ENCODE measurements at places on chromosomes 5 and 9. TPM values are rescaled to one million over a fixed set of nuclear protein-coding genes. Genes with fewer than 3 reads are reported as not detected.

LRRC8A gene
- 16.2 TPM for total RNA-seq

GRCh38 chr5:38710627-38711026 lies 135.2 kb upstream of the OSMR start:
- no peak for DNase-seq

GRCh38 chr5:75169516-75169915 lies 67.2 kb downstream of the ANKRD31 start:
- no peak for DNase-seq

PALM2AKAP2 gene
- not detected for total RNA-seq

DNA sequence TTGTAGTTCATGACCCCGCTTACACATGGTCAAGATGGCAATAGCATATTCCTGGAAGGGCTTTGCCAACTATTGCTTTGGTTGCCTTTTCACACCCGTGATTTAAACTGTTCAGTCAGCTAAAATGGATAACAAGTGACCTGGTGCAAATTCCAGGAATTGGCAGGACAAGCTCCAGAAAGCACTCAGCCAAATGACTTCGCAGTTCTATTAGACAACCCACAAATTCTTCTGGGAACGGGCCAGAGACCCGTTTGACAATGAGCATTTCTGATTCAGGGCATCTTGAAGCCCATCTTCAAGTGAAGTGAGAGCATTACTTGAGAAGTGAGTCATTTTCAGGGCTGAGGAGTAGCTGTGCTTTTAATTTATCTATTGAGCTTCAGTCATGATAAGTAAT lies 165.0 kb downstream of the DROSHA start:
- no peak for DNase-seq

- no peak for DNase-seq
Observed at GRCh38 chr5:15718421-15719179, 218.6 kb downstream of the FBXL7 start.
